ENCODE measurements at places on chromosomes 7 and 10. TPM values are rescaled to one million over a fixed set of nuclear protein-coding genes. Genes with fewer than 3 reads are reported as not detected.

Gene CTTNBP2
- total RNA-seq, result 7.0 TPM

Gene PTPN20
- 1.8 TPM for total RNA-seq

Gene GJD4
- total RNA-seq, result not detected

Gene SFTPA1
- total RNA-seq, result 5,575 TPM

Gene TMEM60
- not detected for total RNA-seq

Gene TMEM236
- 4.1 TPM for total RNA-seq

Gene POLR1F
- 24.1 TPM for total RNA-seq

- DNase-seq, result no peak
Measured at GRCh38 chr7:103887050-103887449, 102.4 kb downstream of the RELN start.

GRCh38 chr7:81839708-81840369, 70.0 kb upstream of the HGF start:
- no peak for DNase-seq

GRCh38 chr10:88594482-88594881, 7.9 kb downstream of the LIPJ start:
- no peak for DNase-seq

DNA sequence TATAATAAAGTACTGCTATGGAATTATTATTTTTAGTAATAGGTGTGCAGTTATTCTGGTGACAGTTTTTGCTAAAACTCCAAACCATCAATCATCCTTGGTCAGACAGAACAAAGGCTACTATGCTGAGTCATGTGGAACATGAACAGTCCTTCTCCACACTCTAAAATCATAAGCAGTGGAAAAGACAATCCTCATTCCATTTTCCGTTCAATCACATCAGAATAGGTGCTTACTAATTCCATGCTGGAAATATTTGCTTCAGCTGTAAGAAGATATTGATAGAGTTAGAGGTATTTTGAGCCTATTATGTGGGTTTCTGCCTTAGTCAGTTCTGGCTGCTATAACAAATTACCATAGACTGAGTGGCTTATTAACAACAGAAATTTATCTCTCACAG, 82.9 kb downstream of the FAM13C start:
- DNase-seq, result no peak

- no peak for DNase-seq
Measured at GRCh38 chr7:73844848-73845460, 2.6 kb upstream of the METTL27 start.

- no peak for DNase-seq
Measured at GRCh38 chr10:31001740-31002139, 29.9 kb downstream of the ZNF438 start.

- DNase-seq, result no peak
Measured at GRCh38 chr7:22208799-22209198, 148.2 kb downstream of the RAPGEF5 start.

- no peak for DNase-seq
Measured at GRCh38 chr7:128415217-128415785, 5.5 kb upstream of the IMPDH1 start.

Data from upper lobe of left lung (tissue), 6 donors.